Right cardiac atrium (tissue), 5 donors: ENCODE measurements at places on chromosomes 1 and 21. TPM values are rescaled to one million over a fixed set of nuclear protein-coding genes. Genes with fewer than 3 reads are reported as not detected.
A peak's percentile ranks its signal among the peaks of the same experiment; 100 is the strongest.

EPHX1 gene
- 60.9 TPM for total RNA-seq

C1orf105 gene
- 12.2 TPM for total RNA-seq

GPR153 gene
- total RNA-seq = 13.0 TPM

SPOCD1 gene
- 0.17 TPM for total RNA-seq

S100A5 gene
- not detected for total RNA-seq

GJA9 gene
- total RNA-seq = not detected

GRCh38 chr21:33121715-33122475 is 52.0 kb downstream of the OLIG1 start:
- DNase-seq = no peak

DNA sequence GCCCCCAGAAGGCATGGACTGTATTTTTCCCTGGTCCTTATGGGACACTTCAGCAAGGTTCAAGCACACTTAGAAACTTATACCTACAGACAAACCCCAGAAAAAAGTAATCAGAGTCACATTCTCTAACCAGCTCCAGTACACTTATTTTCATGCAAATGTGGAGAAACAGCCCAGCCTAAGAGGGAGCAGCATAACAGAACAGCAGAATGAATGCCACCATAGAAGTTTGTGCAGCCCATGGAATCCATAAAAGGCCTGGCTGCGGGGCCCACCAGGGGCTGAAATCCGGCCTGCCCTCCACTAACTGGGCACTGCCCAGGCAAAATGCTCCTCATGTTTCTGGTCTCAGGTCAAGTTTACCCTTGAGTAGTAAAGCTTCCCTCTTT is 60.4 kb upstream of the ATP1A1 start:
- no peak for DNase-seq

GRCh38 chr21:45146801-45147200 is 72.4 kb downstream of the ADARB1 start:
- DNase-seq = no peak

DNA sequence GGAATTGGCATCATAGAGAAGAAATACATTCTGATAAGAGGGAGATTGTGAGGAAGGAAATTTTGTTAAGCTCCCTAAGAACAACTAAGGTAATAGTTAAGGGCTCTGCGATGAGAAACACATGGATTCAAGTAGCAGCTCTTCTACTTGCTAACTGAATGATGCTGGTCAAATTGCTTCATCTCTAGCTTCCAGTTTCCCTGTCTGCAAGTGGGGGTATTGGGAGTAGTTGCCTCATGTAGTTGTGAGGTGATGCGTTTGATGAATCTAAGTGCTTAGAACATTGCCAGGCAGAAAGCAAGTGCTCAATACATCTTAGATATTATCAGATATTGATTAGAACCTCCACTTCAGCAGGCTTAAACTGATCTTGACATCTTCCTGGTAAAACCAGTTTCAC is 84.8 kb downstream of the CD58 start:
- DNase-seq = no peak

GRCh38 chr1:6239950-6240768 is 3.8 kb upstream of the HES3 start:
- no peak for DNase-seq

GRCh38 chr21:31731056-31731856 is 662 bp downstream of the SCAF4 start:
- peak; percentile 52 for DNase-seq

- DNase-seq = no peak
Observed at GRCh38 chr1:230254265-230254664, 171.9 kb downstream of the PGBD5 start.

DNA sequence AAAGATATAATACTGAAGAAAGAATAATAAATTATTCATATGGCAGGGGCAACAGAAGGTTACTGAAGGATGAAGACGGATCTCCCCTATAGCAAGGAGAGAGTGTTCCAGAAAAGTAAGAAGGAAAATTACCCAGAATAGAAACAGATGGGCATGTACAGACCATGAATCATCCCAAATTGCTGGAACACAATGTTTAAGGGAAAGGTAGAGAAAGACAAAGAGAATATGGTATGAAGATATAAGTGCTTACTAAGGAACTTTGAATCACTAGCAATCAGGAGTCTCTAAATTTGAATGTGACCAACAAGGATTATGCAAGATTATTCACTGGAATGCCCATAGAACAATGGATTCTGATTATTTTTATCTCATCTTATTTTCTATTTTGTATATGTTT is 375.4 kb downstream of the COL11A1 start:
- no peak for DNase-seq

GRCh38 chr1:84268346-84268745 is 33.2 kb upstream of the SAMD13 start:
- no peak for DNase-seq

DNA sequence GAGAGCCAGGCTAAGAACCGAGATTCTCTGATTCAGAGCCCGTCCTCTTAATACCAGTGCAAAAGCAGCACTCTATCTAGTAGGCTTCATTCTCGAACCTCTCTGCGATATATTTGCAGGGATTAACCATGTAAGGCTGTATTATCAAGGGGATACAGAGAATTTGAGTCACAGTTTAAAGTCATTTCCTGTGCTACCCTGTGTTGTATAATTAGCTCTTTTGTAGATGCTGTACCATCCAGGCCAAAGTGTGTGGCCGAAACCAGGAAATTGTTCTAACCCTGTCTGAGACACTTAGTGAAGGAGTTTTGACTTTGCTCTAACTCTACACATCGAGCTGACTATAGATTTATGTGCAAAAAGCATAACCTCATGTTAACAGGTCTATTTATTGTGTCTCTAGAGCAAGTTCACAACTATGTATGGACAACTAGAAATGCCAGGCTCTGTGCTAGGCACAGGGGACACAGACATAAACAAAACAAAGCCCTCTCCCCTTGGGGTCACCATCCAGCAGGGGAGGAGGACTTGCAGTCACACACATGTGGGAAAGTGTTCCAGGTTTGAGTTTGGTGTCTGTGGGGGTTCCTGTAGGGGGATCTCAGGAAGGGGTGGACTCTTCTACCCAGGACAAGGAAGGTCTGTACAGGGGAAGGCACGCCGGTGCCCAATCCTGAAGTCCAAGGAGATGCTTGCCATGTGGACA is 182.2 kb downstream of the DHRS3 start:
- no peak for DNase-seq

DNA sequence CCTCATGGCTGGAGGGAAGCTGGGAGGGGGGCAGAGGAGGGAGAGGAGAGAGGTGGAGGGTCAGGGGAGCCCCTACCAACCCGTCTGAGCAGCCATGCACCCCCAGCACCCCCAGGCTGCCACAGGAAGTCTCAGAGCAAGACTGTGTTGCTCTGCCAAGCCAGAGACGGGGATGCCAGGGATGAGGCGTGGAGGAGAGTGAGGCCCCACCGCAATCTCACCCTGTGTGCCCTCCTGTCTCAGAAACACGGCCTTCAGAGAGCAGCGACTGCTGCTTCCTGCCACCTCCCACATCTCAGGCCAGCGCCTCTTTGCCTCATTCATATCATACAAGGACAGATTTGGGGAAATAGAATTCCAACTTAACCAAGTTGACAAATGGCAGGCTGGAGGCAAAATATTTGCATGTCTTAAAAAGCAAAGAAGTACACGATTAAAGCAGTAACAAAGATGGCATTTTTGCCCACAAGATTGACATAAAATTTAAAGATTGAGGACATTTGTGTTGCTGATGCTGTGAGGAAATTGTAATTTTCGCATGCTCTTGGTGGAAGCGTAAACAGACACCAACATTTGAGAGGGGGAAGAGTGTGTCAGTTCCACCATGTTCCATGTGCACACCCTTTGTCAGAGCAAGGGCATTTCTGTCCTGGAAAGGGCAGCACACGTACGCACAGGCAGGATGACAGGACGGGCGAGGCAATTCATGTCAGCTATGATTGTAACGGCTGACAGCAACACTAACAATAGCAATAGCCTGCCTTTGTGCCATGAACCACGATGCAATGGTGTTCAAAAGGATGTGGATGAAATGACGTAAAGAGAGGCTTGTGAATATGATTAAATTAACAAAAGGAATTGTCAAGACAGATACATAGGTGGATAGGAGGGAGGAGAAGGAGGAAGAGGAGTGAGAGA is 59.0 kb upstream of the BACE2 start:
- no peak for DNase-seq

- peak; percentile 86 for DNase-seq
Observed at GRCh38 chr1:22815421-22816066, 104.9 kb downstream of the EPHB2 start.

DNA sequence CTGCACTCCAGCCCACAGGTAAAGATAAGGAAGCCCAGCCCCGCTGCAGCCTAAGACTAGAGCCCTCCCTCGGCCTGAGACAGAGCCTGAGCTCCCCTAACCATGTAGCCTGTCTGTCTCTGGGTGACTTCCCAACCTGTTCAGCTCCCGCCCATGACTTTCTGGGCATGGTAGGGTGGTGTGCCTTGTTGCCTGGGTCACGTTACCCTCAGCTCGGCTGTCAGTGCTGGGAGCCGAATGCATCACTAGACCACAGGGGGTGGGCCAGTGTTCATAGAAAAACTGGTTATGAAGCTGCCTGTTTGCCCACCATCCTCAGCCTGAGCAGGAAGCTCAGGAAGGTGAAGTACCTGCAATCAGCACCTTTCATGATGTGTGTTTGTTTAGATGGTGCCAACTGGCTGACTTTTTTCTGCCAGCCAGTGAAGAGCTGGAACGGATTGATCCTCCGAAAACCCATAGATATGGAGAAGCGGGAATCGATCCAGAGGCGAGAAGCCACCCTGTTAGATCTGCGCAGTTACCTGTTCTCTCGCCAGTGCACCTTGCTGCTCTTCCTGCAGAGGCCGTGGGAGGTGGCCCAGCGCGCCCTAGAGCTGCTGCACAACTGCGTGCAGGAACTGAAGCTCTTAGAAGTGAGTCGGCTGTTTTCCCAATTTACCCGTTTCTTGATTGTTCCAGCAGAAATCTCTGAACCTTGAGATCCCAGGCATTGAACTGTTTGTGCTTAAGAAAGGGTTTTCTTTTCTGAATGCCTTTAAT is 43.9 kb upstream of the PWP2 start:
- DNase-seq = no peak

DNA sequence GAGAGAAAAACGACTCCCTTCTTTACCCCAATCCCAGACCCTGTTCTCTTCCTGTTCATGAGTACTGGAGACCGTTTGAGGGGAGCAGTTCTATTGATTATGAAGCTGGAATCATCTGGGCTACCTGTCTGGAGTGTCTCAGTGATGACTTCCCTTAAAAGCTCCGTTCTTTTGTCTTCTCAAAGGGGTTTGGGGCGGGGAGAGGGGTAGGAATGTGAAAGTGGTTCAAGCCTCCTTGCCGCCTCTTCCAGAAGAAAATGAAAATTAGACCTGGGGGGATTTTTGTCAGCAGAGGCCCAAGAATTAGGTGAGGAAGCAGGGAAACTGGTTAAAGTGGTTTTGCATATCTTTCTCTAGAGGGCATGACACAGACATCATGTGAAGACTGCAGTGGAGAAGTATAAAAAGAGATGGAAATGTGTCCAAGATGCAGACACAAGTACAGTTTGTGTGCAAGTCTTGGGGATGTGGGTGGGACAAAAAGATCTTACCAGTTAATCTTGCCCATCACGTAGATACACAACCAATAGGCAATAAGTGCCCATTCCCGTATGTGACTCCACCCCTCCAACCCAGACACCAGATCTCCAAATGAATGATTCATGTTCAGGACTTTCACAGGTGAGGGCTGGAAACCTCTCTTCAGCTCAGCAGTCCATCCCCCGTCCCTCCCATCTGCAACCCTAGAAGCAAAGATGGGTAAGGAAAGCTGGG is 470 bp upstream of the MTMR11 start:
- no peak for DNase-seq

DNA sequence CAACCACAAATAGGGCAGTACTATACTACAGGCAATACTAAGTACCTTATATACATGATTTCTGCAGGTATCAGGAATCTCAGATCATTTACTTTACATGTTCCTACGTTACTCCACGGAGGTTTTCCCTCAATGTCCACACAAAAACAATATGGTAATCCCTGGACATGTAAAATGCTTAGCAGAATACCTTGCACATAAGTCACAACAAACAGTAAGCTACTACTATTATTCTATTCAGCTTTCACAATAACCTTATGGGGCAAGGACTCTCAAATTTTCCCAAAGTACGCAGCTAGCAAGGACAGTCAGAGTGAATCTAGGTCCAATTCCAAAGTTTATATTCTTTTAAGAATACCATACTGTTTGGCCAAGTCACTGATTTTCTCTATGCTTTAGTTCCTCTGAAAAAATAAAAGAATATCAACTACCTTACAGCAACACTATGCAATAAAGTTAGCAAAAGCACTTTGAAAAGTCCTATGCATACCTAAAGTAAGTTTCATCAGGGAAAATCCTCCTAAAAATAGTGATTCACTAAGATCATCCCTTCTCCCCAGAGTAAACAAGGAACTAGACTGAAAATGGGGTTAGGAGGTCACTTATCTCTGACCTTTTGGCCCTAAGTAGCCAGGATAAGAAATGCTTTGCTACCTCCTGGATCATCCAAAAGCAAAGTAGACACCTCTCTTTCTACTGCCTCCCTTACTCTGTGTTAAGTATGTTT is 67.4 kb downstream of the LUZP1 start:
- no peak for DNase-seq

GRCh38 chr1:20873311-20873710 is 86.2 kb upstream of the HP1BP3 start:
- no peak for DNase-seq

DNA sequence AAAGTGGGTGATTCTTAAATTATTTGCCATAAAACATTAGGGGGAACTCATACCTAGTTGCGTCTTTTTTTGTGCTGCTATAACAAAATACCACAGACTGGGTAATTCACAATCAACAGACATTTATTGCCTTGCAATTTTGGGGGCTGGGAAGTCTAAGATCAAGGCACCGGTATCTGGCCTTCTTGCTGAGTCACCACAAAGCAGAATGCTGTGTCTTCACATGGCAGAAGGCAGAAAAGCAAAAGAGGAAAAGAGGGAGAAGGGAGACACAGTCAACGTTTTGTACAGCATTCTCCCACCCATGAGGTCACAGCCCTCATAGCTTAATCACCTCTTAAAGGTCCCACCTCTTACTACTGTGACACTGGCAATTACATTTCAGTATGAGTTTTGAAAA is 291.0 kb downstream of the CHRM3 start:
- no peak for DNase-seq

DNA sequence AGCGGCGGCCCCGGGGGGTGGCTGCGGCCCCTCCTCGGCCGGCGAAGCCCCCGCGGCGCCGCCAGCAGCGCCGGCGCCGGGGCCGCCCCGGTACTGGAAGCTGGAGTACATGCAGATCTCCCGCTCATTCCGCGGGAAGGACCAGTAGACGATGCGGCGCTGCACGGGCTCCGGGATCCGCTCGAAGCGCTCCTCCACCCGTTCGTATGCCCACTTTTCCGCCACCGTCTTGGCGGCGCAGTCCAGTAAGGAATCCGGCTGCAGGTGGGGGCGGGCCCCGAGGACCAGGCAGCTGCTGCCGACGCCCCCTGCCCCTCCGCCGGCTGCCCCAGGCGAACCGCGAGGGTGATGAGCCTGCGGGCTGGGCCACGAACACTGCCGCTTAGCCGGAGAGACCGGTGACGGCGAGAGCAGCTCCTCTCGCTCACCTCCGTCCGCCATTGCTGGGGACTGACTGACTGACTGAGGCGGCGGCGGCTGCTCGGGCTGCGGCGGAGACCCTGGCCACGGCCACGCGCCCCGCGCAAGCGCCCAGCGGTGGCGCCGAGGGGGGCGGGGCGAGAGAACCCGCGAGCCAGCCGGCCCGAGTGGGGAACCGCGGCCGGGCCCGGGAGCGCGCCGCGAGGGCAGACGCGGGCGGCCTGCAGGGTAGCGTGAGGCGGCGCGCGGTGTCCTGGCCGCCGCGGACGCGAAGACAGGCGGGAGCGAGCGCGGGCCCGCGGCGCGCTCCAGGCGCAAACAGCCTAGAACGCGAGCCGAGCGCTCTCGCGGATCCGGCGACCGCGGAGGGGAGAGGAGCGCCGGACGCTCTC is at the start of gene ZSWIM5:
TSS of gene ZSWIM5 (minus strand) at position 696 of the 812 bp plus-strand sequence. CDS start at position 441, 255 bp downstream.
- peak; percentile 89 for DNase-seq
